Stimulated activated CD8-positive, alpha-beta memory T cell treated with anti-CD3 and anti-CD28 coated beads, Interleukin-2, amount 100 ng/mL, for 1 hour (primary cell): ENCODE measurements at places on chromosomes 6 and 20.

- DNase-seq: no peak
Measured at GRCh38 chr20:1894951-1895673, at the start of gene SIRPA. Gene SIRPA, plus strand, starts transcription at chr20:1895407. Its CDS starts 41 bp downstream, at chr20:1895448.

GRCh38 chr20:57335392-57335791, 5.8 kb downstream of the SPO11 start:
- DNase-seq: no peak

DNA sequence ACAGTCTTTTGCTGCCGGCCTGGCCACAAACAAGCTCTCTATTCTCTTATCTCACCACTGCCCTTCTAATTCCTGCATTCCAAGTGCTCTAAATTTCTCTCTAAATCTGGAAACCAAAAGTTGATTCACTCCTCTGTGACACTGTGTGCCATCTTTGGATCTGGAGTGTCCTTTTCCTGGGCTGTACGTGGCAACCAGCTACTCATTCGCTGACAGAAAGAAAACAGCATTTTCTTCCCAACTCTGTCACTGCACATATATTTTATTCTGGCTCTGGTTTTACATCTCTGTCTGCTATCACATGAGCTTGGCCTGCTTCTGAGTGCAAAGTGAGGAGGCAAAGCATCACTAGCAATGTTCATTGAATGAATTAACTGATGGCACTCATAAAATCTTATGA, 397.2 kb upstream of the MAP3K7 start:
- DNase-seq: no peak

DNA sequence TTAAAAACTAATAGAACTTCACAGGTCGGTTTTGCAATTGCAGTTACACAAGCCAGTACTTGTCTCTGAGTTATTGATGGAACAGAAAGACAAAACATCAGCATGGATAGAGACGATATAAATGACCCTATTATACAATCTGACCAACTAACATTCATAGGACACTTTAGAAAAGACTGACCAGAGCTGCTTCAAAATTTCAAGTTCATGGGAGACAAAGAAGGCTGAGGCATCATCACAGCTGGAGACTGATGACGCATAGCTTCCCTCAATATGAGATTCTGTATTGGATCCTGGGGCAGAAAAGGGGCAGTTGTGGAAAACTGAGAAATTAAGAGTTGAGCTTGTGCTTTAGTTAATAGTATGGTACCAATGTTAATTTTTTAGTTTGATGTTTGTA, 174.0 kb downstream of the THBS2 start:
- no peak for DNase-seq

DNA sequence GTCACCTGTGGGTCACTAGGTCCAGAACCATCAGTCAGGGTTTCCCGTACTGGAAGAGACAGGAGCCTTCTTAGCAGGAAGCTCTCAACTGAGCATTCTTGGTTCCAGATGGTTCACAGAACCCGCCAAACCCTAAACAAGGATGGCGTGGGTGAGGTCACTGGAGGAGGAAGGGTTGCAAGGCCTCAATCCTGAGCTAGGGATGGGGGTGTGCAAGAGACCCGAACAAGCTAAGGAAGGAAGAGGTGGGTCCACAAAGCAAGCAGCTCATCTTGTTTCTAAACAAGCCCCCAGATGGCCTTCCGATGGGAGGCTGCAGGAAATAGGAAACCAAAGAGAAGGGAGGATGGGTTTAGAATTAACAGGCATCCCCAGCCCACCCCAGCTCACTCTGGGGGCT, 92.7 kb downstream of the PREX1 start:
- no peak for DNase-seq

DNA sequence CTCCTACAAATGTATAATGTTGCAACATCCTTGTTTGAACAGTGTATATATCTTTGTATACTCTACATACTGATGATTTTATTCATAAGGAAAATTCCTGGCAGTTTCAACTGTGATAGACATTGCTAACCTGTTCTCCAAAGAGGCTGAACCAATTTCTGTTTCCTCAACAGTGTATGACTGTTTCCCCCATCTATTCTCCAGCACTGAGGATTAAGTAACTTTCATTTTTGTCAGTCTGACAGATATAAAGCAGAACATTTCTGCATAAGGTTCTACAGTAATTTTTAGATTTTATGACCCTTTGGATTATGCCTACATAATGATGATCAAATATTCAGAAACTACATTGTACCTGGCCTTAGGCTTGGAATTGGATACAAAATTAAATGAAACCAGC, 9.9 kb downstream of the PPP1R16B start:
- DNase-seq: no peak

- no peak for DNase-seq
Measured at GRCh38 chr20:4195499-4195898, 180.1 kb upstream of the RNF24 start.

DNA sequence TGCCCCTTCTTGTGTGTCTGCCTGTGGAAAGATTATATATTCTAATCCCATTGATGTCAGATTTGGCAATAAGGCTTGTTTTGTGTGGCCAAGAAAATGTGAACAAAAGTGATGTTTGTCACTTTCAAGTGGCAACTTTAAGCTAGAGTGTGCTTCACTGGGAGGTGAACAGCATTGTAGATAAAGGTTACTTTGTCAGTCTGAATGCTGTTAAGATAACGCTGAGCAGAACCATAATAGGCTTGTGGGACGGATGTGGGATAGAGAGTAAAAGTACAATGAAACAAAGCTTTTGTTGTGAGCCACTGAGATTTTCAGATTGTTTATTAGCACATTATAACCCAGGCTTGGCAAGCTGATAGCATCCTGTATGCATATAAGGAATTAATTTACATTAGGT, 303.8 kb upstream of the MAN1A1 start:
- no peak for DNase-seq

GRCh38 chr6:35454391-35455110, 2.4 kb downstream of the FANCE start:
- no peak for DNase-seq

- DNase-seq: no peak
Measured at GRCh38 chr6:43719511-43719910, 31.9 kb upstream of the MRPS18A start.

DNA sequence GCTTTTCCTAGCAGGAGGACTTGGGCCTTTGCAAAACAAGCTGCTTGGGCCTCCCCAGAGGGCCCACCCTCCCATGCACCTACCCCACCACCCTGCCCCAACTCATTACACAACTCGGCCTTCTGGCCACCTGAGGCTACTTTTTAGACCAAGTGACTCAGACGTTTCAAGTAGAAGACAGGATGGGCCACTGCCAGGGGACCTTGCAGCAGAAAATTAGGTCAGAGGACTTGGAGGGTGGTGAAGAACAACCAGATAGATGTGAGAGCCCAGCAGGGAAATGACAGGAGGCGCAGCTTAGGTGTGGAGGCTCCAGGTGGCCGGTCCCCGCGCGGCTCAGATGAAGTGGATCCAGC, 1.4 kb downstream of the PPP1R3D start:
- no peak for DNase-seq

- no peak for DNase-seq
Measured at GRCh38 chr6:106974999-106975737, 639 bp upstream of the CD24 start.

DNA sequence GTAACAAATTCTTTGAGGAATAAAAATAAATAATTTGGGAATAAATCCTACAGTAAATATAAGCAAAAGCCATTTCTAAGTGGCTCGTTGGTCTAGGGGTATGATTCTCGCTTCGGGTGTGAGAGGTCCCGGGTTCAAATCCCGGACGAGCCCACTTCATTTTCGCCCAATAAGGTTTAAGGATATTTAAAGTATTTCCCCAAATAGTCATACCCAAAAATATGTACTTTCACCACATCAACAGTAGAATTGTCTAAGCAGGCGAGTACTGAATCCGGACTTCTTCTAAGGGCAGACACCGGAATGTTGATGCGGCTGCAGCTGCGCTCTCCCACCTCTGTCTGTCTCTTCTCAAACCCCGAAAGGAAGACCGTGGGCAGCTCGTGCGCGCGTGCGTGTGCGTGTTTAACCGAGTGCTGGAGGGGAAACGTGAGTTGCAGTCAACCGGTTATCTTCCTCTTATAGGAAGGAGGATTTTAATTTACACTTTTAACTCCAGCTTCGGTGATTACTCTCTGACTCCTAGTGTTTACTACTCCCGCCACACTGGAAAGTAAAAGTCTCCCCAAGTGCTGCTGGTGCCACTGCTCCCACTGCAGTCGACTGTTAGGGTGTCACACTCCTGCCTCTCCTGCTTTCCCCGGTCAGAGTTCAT, 155.7 kb upstream of the PRSS16 start:
- no peak for DNase-seq

- DNase-seq: no peak
Measured at GRCh38 chr6:93218096-93218495, 201.3 kb downstream of the EPHA7 start.

- DNase-seq: no peak
Measured at GRCh38 chr6:24931296-24931695, 4.5 kb downstream of the RIPOR2 start.

GRCh38 chr20:24462460-24463010, 6.9 kb upstream of the SYNDIG1 start:
- no peak for DNase-seq

DNA sequence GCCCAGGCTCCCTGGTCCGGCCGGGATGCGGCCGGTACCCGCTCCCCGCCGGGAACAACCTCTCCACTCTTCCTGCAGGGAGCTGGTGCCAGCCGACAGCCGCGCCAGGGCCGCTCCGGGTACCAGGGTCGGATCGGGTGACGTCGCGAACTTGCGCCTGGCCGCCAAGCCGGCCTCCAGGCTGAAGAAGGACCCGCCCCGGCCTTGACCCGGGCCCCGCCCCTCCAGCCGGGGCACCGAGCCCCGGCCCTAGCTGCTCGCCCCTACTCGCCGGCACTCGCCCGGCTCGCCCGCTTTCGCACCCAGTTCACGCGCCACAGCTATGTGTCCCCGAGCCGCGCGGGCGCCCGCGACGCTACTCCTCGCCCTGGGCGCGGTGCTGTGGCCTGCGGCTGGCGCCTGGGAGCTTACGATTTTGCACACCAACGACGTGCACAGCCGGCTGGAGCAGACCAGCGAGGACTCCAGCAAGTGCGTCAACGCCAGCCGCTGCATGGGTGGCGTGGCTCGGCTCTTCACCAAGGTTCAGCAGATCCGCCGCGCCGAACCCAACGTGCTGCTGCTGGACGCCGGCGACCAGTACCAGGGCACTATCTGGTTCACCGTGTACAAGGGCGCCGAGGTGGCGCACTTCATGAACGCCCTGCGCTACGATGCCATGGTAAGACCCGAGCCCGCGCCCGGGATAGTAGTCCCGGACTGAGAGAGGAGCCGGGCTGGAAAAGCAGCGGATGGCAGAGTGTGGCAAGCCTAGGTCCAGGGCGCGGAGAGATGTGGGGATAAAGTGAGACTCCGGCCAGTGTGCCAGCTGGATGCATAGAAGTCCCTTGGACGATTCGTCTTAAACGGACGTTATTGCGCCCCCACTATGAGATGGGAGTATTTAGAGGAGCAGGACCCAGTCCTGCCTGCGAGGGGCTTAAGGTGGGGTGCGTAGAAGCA, at the start of gene NT5E:
NT5E (plus strand) TSS at position 266 of the 942 bp plus-strand sequence; CDS start at position 323, 57 bp downstream.
- DNase-seq: no peak

DNA sequence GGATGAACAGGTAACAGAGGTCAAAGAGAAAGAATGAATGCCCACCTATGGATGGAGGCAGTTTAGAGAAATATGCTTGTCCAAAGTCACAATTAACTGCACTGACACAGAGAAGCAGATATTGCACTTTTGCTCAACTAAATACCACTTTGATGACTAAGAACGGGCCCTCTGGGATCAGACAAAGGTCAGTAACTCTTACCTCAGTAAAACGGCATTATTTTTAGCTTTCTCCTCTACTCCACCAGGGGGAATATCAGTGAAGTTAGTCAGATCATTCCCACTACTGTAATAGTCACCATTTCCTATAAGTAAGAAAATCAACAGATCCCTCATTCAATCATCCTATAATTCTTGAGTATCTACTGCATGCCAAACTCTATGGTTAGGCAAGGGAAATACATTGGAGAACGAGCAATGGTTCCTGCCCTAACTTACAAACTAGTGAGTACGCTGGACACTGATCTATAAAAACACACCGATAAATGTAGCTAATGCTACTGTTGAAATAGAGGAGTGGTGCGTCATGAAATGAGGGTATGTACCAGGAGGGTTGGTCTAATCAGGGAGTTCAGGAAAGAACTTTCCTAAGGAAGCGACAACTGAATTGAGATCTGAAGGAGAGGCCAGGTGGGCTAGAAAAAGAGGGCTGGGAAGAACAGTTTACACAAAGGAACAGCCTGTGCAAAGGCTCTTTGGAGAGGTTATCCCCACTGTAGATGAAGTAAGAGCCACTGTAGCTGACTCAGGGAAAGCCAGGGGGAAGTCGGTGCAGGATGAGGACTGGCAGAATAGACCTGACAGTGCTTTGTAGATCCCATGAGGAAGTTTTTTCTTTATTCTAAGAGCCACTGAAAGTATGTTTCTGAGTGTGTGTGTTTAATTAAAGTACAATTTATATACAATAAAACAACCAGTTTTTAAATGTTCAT, 9.2 kb downstream of the ECI2 start:
- DNase-seq: no peak

DNA sequence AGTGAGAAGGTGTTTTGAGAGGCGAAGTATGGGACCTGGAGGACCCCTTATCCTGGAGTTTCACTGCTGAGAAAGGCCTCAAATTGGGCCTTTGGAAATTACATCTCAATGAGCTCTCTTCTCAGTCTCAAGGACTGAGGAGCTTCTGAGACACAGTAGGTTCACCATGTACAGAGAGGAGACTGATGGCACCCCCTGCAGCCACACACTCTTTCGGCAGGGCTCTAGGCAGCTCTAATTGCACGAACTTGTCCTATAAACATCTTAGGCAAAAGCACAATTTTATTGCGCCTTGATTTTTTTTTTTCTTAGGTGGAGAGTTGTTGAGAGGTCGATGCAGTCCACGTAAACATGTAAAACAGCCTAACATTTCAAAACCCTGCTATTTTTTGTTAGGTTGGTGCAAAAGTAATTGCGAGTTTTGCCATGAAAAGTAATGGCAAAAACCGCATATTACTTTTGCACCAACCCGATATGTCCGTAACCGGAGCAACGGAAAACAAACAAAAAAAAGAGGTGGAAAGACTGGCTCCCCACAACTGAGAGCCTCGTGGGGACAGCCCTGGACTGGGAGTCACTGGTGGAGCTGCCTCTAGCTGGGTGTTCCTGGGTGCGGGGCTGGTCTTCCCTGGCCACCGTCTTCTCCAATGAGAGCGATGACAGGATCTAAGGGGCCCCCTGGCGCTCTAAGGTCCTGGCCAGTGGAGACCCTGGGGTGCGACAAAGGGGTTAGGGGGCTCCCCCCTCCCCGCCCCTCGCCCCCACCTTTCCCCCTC, 84.0 kb upstream of the EYA2 start:
- no peak for DNase-seq

- DNase-seq: no peak
Measured at GRCh38 chr6:22892452-22892851, 323.1 kb downstream of the HDGFL1 start.

DNA sequence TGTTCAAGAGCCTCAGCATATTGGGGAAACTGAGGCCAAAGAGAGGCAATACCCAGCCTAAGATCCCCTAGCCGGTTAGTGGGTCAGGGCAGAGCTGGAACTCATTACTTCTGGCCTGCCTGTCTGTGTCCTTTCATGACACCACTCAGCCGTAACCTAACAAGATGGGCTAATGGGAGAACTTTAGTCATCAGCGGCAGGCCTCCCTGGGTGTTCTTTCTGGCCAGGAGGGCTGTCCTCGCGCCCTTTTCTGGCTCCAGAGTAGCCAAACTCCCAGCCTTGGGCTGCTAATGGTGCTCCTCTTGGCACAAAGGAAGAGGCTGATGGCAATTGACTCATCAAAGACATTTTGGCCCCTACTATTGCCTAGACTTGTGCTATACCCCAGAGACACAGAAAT, 76.6 kb downstream of the NCR2 start:
- no peak for DNase-seq
